Activated CD4-positive, alpha-beta T cell treated with anti-CD3 and anti-CD28 coated beads, Interleukin-2, Interleukin-6, amounts not matched to agents 100 ng/mL and 50 ng/mL, durations not matched to agents 16 hours and 8 hours (primary cell): ENCODE measurements at places on chromosomes 12 and 14.

GRCh38 chr14:68041876-68042354, 222.3 kb downstream of the RAD51B start:
- no peak for DNase-seq

DNA sequence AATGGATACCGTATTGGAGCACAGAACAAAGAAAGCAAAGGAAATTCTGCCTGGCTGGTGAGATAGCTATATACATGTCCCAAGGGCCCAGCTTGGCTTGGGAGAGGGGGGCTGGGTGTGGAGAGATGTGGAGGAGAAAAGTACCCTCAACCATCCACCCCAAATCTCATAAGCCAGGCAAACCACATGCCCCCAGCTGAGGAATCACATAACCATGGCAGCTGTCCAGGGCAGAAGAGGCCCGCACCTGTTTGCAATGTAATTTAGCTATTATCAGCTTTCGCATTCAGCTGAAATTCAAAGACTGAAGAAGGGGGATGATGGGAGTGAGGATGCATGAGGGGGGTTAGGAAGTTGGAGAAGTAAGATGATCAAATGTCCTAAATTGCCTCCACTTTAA, 196.1 kb downstream of the TBX5 start:
- DNase-seq: no peak

- DNase-seq: no peak
These were observed 17.5 kb downstream of the RASSF3 start for GRCh38 chr12:64627771-64628170.

DNA sequence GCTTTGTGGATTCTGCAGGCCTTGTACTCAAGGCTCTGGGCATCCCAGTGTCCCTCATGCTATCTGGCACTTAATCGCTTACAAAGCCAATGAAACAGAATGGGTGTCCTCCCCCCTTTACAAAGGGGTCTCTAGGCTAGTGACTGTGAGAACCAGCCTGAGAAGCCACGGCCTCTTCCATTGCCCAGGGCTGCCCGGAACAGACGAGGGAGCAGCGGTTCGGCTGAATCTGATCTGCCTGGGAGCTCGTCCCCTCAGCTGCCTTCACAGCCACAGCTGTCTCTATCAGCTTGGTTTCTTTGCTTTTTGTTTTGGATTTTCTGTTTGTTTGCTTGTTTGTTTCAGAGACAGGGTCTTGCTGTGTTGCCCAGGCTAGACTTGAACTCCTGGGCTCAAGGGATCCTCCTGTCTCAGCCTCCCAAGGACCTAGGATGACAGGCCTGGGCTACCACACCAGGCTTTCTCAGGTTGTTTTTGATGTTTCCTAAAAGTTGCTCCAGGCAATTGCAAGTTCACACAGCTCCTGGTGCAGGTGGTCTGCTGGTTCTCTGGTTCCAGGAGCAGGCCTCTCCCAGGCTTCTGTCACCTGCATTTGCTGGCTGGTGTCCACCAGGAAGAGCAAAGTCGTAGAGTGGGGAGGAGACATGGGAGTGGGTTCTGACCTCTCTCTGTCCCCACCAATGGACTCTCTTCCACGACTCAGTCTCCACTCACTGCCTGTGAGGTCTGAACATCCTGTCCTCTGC, 10.9 kb upstream of the RIN3 start:
- no peak for DNase-seq

DNA sequence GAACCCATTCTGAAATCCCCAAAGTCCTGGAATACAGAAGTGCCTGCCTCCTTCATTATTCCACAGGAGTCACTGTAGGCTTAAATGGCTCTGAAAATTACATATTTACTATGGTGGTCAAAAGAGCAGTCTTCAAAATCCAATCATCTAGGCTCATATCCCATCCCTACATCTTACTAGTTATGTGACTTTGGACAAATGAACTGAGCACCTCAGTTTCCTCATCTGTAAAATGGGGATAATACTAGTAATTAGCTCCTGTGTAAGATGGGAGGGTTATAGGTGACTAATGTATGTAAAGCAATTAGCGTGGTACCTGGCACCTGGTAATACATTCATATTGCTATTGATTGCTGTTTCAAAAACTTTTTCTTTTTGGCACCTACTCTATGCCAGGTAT, 243.6 kb downstream of the CHST11 start:
- DNase-seq: no peak

GRCh38 chr12:52892974-52893373, 11.9 kb downstream of the KRT8 start:
- DNase-seq: no peak

DNA sequence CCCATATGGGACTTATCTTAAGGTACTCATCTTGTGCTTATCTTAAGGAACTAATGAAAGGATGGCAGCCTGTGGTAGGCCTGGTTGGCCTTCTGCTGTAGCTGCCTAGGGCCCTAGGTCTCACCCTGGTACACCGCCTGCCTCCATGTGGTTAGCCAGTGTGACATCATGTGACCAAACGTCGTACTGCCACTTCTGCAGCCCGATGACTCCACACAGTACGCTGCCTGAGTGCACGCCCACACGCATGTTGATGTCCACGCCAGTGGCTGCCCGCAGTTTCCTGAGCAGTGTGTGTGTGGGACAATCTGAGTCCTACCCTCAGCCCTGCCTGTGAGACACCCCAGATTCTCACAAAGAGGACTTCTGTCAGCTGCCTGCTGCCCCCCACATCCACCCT, 5.1 kb downstream of the ADCY4 start:
- DNase-seq: peak; percentile 80

- DNase-seq: no peak
These were observed 376.4 kb downstream of the DIO2 start for GRCh38 chr14:79834868-79835267.

DNA sequence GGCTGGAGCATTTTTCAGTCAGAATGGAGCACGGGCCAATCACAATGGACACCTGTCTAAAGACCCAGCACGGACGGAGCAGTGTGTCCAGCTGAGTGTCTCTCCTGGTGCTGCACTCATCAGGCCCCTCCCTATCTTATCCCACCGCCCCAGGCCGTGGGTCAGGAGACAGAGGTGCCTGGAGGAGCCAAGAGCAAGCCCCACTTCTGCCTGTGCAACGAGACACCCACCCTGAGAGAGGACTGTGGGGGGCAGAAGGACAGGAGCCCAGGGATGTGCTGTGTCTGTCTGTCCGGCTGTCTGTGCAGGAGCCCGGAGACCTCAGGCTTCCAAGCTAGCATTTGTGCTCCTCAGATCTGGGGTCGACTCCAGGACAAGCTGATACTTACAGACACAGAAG, 69.6 kb upstream of the SFSWAP start:
- no peak for DNase-seq
